ENCODE measurements at places on chromosomes 6 and 20. TPM values are rescaled to one million over a fixed set of nuclear protein-coding genes. Genes with fewer than 3 reads are reported as not detected.

- no peak for DNase-seq
These were observed 223.2 kb downstream of the PRL start for GRCh38 chr6:22073516-22074198.

DNA sequence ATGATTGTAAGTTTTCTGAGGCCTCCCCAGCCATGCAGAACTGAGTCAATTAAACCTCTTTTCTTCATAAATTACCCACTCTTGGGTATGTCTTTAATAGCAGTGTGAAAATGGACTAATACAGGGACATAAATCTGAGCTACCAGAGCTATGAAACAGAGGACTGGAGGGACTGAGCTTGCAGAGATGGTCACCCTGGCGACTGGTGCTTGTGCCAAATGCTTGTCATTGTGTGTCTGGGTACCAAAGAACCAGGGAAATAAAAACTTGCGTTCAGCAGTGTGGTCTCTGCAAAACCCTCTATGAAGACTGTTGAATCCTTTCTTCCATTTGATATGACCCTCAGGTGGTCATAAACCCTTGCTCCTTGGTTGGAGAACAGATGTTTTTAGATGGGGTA is 105.1 kb upstream of the PRL start:
- no peak for DNase-seq

TSBP1 gene
- not detected for total RNA-seq

DNA sequence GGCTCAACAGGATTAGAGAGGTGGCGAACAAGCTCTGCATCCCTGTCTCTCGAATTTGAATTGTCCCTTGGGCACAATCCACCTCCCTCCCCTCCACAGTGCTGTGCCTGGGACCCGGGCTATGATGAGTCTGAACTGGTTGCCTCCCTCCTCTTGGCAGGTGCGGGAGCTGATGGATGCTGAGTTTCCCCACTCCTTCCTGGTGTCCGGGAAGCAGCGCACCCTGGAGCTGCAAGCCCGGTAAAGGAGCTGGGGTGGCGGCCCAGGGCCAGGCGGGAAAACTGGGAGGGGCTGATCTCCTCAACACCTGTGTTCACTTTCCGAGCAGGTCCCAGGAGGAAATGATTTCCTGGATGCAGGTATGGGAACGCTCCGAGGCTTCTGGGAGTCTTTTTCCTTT is 14.9 kb downstream of the FGD2 start:
- no peak for DNase-seq

DNA sequence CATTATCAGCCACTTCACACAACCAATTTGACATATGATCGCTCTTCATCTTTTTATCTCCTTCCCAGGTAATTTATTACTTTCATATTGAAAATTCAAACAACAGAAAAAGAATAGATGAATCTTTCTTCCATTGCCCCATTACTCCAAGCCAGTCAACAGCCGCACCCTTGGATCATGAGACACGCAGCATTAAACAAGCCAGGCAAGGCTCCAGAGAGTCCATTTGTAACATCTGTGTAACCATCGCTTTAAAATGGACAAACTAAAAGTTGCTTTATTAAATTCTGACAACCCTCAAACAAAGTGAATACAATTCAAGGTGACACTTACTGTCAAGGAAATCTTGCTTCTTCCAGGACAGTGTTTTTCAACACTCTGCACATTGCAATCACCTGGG is 200.3 kb downstream of the EPM2A start:
- DNase-seq = no peak

PSORS1C1 gene
- 0.42 TPM for total RNA-seq

All from tibial nerve (tissue), 4 donors.